Effector memory CD4-positive, alpha-beta T cell (primary cell): ENCODE measurements at places on chromosomes 6 and 20.

DNA sequence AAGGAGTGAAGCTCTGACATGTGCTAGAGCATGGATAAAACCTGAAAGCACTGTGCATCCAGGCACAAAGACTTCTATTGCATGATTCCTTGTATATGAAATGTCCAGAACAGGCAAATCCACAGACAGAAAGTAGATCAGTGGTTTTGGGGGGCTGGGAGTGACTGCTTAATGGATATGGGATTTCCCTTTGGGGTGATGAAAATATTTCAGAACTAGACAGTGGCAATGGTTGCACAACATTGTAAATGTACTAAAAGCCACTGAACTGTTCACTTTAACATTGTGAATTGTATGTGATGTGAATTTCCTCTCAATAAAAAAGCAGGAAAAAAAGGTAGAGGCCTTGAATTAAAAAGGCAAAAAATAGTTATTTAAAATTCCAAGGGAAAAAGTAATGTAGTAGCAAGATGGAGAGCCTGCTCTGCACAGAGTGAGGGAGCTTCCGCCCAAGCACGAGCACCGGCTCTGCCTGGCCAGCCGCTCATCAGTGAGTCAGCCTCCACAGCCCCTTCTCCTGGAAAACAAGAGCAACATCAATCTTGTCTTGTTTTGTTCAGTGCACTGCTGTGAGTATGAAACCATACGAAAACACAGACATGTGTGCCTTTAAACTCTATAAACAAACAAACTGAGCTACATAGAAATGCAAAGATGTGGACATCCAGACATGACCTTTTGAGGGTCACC, 74.6 kb upstream of the THBS2 start:
- no peak for DNase-seq

DNA sequence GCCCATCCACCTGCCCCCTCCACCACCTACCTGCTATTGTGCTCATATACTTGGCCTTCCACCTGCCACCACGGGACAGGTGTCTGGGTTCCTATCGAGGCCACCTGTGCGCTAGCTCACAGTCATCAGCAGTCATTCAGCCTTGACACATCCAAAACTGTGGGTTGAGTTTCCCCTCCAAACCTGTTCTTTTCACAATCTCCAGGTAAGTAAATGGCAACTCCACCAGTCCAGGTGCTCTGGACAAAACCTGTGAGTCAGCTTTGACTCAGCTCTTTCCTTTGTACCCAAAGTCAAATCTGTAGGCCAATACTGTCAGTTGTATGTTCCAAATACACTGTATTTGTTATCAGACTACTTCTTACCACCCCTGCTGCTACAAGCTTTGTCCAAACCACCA, 52.6 kb downstream of the SPTLC3 start:
- DNase-seq = no peak

DNA sequence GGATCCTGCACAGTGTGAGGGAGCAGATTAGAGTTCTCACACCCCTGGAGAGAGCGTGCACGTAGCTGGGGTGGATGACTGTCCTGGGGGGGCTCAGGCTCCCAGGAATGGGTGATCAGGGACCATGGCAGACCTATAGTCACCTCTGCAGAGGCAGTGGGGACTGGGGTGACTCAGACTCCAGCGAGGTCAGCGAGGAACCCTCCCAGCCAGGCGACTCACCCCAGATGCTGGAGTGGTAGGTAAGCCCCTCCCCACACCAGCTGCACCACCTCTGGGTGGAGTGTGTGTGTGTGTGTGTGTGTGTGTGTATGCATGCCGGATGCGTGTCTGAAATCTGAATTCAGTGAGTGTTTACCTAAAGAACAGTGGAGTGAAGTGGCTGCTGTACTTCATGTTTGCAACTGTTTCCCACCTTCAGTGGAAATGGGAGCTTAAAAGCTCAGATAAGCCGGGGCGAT, 17.4 kb upstream of the GTSF1L start:
- DNase-seq = no peak

DNA sequence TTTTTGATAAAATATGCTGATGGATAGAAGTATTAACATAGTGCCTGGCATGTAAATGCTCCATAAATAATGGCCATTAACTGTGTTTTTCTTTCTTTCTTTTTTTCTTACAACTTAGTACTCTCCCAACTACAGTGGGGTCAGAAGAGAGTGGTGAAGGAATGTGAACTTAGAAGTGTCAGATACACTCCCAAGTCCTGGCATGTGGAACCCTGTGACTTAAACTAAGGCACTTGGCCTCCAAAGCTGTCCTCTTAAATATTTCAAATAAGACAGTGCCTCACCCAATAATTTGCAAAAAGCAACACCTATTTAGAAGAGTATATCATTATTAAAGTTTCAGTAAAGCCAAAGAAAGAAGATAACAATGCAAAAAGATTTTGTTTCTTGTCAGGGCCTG, 129.1 kb upstream of the NUP153 start:
- DNase-seq = no peak

DNA sequence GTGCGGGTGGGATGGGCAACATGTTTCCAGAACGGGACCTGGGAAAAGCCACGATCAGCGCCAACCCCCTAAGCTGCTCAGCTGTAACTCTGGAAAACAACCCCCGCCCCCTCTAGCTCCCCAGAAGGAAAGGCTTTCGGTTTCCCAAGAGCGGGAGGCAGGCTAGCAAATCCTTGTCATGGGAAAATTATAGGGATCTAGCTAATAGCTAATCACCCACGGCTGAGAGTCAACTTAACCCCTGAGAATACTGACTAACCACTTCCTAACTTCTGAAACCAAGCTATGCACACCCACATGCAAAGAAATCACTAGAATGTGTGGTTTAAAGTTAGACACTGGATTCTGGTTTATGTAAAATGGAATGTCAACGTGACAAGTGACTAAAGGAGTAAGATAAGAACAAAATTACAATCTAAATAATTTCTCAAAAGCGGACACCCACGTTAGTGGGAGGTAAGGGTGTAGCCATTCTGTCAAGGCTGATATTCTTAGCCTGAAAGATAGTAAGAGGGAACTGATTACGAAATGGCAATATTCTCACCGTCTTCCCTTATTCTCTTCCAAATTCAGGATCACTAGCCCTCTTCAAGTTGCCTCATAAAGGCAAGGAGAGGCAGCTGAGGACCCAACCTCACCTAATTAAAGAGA, 20.1 kb downstream of the JAG1 start:
- no peak for DNase-seq

GRCh38 chr6:129369737-129370136, 340.2 kb downstream of the ARHGAP18 start:
- no peak for DNase-seq

- no peak for DNase-seq
These were observed 85.4 kb downstream of the CBFA2T2 start for GRCh38 chr20:33575282-33575681.

GRCh38 chr6:42450477-42451332, 1.0 kb downstream of the TRERF1 start:
- peak; percentile 6 for DNase-seq

GRCh38 chr6:74879234-74879633, 326.6 kb downstream of the COL12A1 start:
- no peak for DNase-seq

GRCh38 chr6:81894788-81895271, 142.3 kb upstream of the TENT5A start:
- DNase-seq = no peak

- DNase-seq = no peak
These were observed 38.4 kb upstream of the SPTLC3 start for GRCh38 chr20:12970372-12970821.

DNA sequence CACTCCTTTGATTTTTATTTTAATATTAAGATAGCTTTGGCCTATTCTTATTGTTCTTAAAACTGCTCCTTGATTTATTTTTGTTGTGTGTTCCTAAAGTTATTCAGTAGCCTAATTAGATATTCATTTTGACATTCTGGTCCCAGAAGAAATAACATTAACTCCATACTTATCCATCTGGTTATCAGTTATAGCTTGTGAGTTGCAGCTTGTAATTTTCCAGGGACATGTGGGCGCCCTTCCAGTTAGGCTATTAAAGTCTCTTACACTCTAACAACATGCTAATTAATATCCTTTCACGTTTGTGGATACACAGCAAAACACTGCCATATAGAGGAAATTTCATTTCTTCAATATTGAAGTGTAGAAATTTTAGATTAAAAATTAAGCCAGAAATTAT, 987.5 kb downstream of the HACE1 start:
- no peak for DNase-seq

- no peak for DNase-seq
These were observed 399.3 kb downstream of the KHDRBS2 start for GRCh38 chr6:61886608-61887259.

- DNase-seq = no peak
These were observed 84.5 kb downstream of the PLCB1 start for GRCh38 chr20:8216375-8217200.

DNA sequence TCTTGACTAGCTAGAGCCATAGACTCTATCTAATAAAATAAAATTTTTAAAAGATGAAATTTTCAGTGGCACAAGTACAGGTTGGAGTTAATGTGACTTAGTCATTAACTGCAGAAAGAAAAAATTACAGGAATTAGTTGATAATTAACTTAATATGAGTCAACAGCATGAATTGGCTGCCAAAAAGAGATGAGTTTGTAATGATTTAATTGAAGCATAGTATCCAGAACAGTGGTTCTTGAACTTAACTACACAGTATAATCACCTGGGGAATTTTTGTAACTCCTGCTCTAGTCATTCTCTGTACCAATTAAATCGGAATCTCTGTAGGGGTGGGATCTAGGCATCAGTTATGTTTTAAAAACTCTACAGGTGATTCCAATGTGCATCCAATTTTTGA, 46.3 kb upstream of the HMGN3 start:
- DNase-seq = no peak

DNA sequence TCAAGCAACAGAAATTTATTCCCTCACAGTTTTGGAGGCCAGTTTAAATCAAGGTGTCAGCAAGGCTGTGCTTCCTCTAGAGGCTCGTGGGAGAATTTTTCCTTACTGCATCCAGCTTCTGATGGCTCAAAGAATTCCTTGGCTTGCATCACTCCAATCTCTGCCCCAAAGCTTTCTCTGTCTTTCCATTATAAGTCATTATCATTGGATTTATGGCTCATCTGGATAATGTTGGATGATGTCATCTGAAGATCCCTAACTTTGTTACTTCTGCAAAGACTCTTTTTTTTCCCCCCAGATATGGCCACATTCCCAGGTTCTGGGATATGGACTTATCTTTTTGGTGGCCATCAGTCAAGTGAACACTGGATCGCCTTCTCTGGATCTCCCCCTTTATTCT, 146.3 kb upstream of the B3GAT2 start:
- DNase-seq = no peak

DNA sequence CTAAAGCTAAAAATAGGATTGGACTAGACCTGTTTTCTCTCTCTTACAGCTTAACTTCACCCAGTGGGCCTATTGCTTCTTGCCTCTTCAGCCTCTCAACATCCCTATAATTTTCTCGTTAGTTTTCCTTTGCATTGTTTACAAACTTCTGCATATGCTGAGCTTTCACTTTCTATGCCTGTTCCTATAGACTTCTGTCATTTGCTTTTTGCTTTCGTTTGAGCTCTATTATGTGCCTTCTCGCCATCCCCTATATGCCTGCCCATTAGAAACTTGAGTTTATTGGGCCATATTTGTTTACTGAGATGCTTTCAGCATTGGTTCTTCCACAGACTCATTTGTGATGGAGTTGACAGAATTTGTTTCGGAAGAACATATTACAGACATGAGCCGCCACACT, 40.9 kb downstream of the NCOA7 start:
- DNase-seq = no peak

GRCh38 chr6:125841356-125842090, 50.8 kb downstream of the NCOA7 start:
- DNase-seq = no peak

GRCh38 chr6:110233770-110234374, 53.6 kb downstream of the CDC40 start:
- DNase-seq = no peak

GRCh38 chr6:156579564-156579963, 197.6 kb upstream of the ARID1B start:
- no peak for DNase-seq

DNA sequence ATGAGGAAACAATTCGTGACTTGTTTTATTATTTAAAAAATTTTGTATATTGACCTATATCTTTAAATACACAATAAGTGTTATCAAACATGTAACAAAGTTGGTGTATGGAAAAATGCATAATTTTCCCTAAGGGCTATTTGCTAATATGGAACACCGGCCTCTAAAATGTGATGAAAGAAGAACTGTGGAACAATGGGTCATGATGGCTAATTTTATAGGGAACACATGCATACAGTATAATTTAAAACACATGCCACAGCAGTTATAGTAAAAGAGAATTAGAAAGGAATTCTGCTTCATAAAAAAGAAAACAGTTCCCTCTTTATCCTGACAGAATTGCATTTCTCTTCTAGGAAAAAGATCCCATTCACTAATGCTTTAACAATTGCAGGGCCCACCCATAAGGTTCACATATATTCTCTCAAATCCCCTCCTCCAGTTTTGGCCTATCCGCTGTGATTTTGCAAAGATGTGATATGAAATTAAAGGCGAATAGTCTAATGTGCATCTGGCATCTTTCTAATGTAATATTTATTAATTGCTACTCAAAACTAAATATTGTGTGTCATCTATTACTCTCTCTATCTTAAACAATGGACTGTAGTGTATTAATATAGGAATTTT, 628.1 kb upstream of the CITED2 start:
- no peak for DNase-seq

- peak; percentile 77 for DNase-seq
These were observed at the start of gene PLCB1 for GRCh38 chr20:8131598-8132483. Gene PLCB1 (plus strand): TSS chr20:8132266. CDS start chr20:8132652, 386 bp downstream.

DNA sequence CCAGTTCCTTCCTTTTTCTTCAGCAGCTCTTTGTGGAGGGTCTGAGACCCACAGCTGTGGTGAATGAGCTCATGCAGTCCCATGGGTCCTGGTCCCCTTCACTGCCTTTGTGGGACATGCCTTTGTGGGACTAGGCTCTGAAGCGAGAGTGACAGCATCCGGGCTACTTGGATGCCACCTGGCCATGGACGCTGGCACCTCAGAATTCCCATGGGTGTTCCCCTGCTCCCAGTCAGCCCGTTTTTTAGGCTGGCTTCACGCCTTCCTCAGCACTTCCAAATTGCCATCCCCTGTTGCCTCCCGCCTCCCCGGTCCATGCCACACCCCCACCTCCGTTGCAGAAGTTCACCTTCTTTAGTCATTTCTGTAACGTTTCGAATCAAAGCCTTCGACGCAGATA, 45.1 kb downstream of the RAMACL start:
- DNase-seq = no peak

DNA sequence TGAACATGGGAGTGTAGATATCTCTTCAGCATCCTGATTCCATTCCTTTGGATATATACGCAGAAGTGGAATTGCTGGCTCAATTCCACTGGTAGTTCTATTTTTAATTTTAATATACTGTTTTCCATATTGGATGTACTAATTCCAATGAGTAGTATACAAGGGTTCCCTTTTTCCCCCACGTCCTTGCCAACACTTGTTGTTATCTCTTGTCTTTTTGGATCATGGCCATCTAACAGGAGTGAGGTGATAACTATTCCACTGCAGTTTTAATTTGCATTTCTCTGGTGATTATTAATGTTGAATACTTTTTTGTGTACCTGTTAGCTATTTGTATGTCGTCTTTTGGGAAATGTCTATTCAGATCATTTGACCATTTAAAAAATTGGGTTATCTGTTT, 91.5 kb downstream of the ZFAND3 start:
- DNase-seq = no peak
